Esophagus squamous epithelium (tissue), 5 donors: ENCODE measurements at places on chromosomes 3 and 15.

DNA sequence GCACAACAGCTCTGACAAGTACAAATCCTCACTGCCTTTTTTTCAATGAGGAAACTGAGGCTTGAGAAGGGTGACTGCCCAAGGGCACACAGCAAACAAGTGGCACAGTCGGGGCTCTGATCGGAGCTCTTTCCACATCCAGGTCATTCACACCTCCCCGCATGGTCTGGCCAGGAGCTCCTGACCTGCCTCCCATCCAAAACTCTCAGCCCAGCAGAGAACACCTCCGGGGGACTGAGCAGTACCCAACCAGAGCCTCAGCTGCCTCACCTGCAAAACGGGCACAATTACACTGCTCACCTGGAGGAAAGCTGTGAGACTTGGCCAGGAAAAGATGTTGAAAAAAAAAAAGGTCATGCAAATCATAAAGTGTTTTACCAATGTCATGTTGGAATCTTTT is 36.5 kb downstream of the WNT7A start:
- H3K36me3 ChIP-seq: no peaks in the 10 kb centered on the region
- H3K27ac ChIP-seq: no peak overlapping the region
- H3K4me1 ChIP-seq: peaks cover 7% of the 10 kb centered on the region
- no peak overlapping the region for H3K4me3 ChIP-seq

DNA sequence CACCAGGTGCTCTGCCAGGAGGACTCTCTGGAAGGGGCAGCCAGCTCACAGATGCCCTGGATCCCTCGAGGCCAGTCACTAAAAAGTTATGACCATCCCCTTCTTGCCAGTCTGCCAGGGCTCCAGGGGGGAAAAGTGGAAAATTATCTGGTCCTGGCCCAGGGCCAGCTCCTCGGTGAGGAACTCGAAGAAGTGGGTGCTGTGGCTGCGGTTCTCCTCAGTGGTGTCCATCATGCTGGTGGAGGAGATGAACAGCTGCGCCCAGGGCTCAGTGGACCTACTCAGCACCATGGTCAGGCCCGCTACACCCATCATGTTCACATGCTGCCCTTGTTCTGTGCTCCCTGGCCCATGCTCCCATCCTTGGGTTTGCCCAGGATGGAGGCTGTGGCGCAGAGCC is 19.2 kb downstream of the EXOG start:
- DNase-seq: no peak
- peaks cover 33% of the 10 kb centered on the region for H3K36me3 ChIP-seq
- H3K4me3 ChIP-seq: no peak overlapping the region
- H3K27ac ChIP-seq: no peak overlapping the region
- H3K4me1 ChIP-seq: no peaks in the 10 kb centered on the region

DNA sequence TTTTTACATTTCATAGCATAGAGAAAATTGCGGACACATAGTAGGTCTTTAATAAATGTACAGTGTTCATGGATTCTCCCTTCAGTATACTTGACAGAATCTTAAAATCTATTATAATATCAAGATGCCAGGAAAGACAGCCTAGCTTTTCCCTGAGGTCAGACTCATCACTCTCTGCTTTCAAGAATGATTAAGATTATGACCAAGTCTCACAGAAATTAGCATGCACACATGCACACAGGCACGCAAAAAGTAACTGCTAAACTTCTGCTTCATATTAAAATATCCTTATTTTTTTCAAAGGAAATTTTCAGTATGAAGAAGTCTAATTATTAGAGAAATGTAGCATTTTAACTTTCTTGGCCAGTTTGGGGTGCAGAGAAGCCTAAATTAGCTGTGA is 493.8 kb upstream of the NECTIN3 start:
- no peak overlapping the region for H3K4me3 ChIP-seq
- H3K4me1 ChIP-seq: no peaks in the 10 kb centered on the region
- no peak for DNase-seq
- H3K27me3 ChIP-seq: no peaks in the 10 kb centered on the region
- H3K36me3 ChIP-seq: no peaks in the 10 kb centered on the region

GRCh38 chr3:171373711-171374110 is 86.5 kb downstream of the TNIK start:
- peaks cover 8% of the 10 kb centered on the region for H3K4me1 ChIP-seq
- no peaks in the 10 kb centered on the region for H3K36me3 ChIP-seq
- no peaks in the 10 kb centered on the region for H3K27me3 ChIP-seq

DNA sequence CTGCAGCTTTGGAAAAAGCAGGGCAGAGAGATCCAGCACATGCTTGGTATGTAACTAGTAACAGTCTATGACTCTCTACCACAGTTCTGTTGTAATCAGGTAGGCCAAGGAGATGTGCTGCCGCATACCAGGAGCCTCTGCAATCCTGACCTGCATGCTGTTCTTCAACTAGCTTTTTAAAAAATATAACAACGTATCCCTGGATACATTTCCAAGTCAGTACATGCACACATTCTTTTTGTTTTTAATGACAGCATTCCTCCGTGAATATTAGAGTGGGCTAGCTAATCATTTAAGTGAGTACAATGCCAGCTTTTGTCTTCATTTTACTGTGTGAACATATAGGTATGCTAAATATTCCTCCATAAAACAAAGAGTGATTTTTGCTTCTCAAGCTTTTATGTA is 437.8 kb downstream of the RBMS3 start:
- DNase-seq: no peak
- H3K27ac ChIP-seq: no peak overlapping the region
- H3K4me1 ChIP-seq: no peaks in the 10 kb centered on the region
- H3K4me3 ChIP-seq: no peak overlapping the region
- no peaks in the 10 kb centered on the region for H3K36me3 ChIP-seq
- no peaks in the 10 kb centered on the region for H3K27me3 ChIP-seq

GRCh38 chr15:81498294-81498693 is 124.3 kb upstream of the TMC3 start:
- H3K36me3 ChIP-seq: no peaks in the 10 kb centered on the region
- H3K4me1 ChIP-seq: no peaks in the 10 kb centered on the region
- H3K27me3 ChIP-seq: no peaks in the 10 kb centered on the region
- DNase-seq: no peak
- no peak overlapping the region for H3K4me3 ChIP-seq

DNA sequence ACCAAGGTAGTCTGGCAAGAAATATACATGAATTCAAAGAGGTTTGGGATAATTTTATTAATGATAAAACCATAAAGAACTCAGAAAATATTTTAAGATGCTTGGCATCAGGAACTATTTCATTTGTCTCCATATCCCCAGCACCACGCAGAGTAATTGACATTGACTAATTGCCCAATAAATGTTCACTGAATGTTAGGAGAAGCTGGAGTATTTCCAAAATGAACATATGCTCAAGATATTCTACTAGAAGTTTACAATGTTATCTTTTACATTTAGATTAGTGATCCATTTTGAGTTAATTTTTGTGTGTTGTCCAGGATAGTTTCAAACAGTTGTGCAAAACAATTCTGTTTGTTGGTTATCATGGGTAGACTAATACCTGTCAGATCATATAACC is 298.8 kb upstream of the CTDSPL start:
- no peaks in the 10 kb centered on the region for H3K4me1 ChIP-seq
- peaks cover under 1% of the 10 kb centered on the region for H3K36me3 ChIP-seq
- no peak for DNase-seq
- no peak overlapping the region for H3K4me3 ChIP-seq

DNA sequence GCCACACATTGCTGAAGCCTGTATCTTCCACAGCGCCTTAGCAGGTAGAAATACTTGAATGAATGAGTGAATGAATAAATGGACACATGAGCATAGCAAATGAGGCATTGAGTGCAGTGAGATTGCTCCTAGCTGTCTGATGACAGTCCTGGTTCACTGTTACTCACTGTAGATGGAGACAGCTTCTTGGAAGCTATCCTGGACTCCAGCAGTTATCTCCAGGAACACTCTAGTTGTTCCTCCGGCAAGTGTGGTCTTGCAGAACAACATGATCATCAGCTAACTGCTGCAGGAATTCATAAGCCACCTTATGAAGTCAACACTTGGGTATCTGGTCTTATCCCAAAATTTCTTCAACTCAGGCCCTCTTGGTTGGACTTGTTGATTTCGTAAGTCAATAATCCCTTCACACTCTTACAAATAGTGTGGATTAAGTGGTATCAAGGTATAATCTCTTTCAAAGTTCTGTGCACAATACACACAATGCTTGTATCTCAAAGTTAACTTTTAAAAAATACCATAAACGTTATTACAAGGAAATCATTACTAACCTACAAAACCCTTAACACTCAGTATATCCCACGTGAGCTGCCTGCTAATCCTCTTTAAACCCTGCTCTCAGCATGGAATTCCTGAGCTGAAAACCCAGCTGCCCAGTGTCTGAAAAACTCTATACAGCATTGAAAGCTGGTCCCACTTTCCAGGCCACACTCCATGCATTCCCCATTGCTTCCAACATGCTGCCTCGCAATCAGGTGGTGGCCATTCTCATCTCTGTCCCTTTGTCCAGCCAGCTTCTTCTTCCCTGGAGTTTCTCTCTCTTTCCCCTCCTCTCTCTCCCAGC is 14.4 kb upstream of the ZBTB38 start:
- peaks cover 4% of the 10 kb centered on the region for H3K4me1 ChIP-seq
- DNase-seq: no peak
- no peak overlapping the region for H3K4me3 ChIP-seq

DNA sequence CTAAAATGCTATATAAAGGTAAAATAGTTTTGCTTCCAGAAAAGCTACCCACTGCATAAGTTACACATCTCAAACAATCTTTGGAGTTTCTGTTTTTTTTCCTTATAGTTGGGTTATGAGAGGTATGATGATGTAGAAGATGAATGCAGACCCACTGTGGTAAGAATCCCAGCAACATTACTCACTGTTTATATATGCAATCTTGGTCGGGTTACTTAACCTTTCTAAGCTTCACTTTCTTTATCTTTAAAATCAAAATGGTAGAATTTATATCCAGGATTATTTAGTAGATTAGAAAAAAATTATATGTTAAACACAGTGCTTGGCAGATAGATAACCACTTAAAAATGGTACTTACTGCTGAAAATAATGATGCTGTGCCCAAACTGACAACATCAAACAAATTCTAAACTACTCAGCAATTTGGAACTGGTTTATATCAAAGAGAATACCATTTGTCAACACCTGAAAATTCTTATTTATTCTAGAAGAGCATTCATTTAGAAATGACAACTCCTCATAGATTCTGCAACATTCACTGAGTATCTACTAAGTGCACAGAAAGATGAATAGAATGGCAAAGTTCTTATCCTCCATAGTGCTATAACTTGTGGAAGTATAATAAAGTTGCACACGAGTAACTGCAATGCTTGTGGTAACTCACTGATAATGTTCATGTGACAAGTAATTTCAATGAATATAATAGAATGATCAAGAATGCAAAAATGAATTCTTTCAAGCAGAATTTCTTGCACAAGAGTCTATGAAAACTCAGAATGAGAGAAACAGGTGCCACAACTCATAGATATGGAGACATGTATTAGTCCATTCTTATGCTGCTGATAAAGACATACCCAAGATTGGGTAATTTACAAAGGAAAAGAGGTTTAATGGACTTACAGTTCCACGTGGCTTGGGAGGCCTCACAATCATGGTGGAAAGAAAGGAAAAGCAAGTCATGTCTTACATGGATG is 129.0 kb upstream of the SLC7A14 start:
- H3K4me3 ChIP-seq: no peak overlapping the region
- H3K27me3 ChIP-seq: no peaks in the 10 kb centered on the region
- no peak overlapping the region for H3K27ac ChIP-seq
- no peak for DNase-seq
- no peaks in the 10 kb centered on the region for H3K4me1 ChIP-seq

DNA sequence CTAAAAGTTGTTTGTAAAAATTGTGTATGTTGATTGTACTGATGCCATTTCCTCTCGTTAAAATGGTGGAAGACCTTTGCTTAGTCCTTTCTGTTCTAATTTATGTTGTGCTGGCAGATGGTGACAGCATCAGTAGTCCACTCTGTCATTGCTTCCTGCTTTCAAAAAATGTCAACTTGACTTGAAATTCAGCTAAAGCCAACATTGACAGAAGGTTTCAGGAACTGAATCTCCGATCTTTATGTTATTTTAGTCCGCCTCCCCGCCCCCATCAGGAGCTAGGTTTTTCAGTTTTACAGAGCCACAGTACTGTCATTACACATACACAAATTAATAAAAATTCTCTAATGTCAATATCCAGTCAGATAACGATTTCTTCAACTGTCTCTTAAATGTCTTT is 1.5 kb downstream of the CEP63 start:
- H3K4me3 ChIP-seq: no peak overlapping the region
- peaks cover 15% of the 10 kb centered on the region for H3K4me1 ChIP-seq
- H3K27me3 ChIP-seq: no peaks in the 10 kb centered on the region
- DNase-seq: no peak
- peaks cover 8% of the 10 kb centered on the region for H3K36me3 ChIP-seq

GRCh38 chr3:127461286-127461910 is 129.1 kb downstream of the TPRA1 start:
- peaks cover 21% of the 10 kb centered on the region for H3K4me1 ChIP-seq
- no peak overlapping the region for H3K4me3 ChIP-seq
- no peak for DNase-seq
- no peaks in the 10 kb centered on the region for H3K27me3 ChIP-seq
- H3K36me3 ChIP-seq: no peaks in the 10 kb centered on the region
- H3K27ac ChIP-seq: no peak overlapping the region

DNA sequence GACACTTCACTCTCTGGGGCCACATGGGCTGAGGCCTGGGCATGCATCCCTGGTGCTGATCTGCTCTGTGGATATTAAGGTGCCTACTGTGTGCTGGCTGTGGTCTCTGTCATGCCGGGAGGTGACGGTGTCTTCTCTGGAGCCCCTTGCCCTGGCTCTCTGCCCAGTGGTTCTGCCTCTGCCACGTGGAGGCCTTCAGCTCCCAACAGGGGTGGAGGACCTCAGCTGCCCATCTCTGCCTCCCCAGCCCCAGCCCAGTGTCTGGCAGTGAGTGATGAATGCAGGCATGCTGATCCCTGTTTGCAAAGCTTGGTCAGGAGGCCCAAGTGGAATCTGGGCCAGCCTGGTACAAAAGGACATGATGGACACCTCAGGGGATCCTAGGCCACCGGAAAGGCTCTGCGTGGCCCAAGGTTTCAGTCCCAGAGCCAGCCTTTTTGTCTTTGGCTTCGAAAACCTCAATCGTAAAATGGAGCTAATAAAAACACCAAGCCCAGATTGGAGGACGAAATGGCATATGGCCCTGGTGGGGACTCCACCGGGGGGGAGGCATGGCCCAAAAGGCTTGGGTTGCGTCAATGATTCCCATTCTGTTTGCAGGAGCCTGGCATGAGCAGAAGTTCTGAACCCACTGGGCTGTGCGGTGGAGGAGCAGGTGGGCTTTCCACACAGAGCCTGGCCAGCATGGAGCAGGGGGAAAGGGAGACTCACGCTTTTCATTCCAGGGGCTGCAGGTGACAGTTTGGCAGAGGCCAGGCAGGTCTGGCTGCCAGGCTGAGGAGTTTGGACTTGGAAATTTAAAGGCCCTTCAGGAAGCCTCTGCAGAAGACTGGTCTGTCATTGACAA is 54.7 kb upstream of the KLF13 start:
- DNase-seq: no peak
- no peak overlapping the region for H3K27ac ChIP-seq
- H3K4me3 ChIP-seq: no peak overlapping the region
- H3K4me1 ChIP-seq: peaks cover 4% of the 10 kb centered on the region
- H3K27me3 ChIP-seq: no peaks in the 10 kb centered on the region

GRCh38 chr3:8520816-8521403 is 19.3 kb downstream of the LMCD1 start:
- peak overlapping the region; percentile 17 for H3K27ac ChIP-seq
- peaks cover 19% of the 10 kb centered on the region for H3K4me1 ChIP-seq
- H3K27me3 ChIP-seq: no peaks in the 10 kb centered on the region
- no peak for DNase-seq
- H3K36me3 ChIP-seq: no peaks in the 10 kb centered on the region
- H3K4me3 ChIP-seq: no peak overlapping the region

- peak overlapping the region; percentile 98 for H3K27ac ChIP-seq
- no peaks in the 10 kb centered on the region for H3K27me3 ChIP-seq
- H3K4me1 ChIP-seq: peaks cover 7% of the 10 kb centered on the region
Observed at GRCh38 chr3:49007771-49008528, 759 bp downstream of the WDR6 start.
